ENCODE measurements at places on chromosomes 16 and 17.
A peak's percentile ranks its signal among the peaks of the same experiment; 100 is the strongest.

DNA sequence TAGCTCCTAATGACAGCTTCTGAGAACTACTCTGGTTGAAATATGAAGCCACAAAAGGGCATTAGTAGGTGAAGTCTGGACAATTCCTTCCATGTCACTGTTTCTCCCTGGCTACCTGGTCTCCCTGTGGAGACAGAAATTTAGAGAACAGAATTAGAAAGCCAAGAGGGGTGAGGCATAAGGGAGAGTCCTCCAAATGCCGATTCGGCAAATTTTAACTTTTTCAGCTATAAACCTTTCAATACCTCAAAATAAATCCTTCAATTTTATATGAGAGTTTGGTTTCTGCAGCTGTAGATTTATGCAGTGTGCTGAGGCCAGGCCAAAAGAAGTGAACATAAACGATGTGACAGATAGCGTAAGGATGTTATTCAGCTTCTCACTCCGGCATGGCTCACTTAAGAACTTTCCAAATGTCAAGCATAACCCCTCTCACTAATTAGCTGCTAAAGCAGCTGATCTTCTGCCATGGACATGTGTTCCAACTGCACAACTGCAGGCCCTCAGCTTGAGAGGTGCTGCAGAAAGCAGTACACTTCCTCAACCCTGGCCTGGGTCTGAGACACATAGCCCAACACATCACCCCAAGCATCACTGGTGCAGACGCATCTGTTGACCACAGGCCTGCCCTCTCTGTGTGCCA, 247.9 kb upstream of the SOX9 start:
- no peak for DNase-seq

GRCh38 chr16:72537664-72538063, 365.7 kb upstream of the PMFBP1 start:
- DNase-seq = peak; percentile 24

DNA sequence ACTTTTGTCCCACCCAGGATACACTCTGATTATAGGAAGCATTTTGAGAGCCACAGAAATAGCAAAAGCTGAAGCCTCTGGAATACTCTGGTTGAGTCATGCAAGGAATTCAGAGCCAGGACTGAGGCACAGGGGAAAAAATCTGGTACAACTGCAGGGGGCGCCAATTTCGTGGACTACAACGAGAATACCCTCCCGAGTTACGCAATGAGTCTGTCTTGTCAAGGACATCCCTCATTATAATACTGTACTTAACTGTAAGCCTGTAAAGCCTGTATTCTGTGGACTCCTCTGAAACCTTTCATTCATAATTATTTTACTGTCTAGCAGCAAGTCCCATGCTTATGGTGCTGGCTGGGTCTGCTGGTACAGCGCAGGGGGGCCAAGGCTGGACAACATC, 7.8 kb downstream of the HOXB1 start:
- no peak for DNase-seq

DNA sequence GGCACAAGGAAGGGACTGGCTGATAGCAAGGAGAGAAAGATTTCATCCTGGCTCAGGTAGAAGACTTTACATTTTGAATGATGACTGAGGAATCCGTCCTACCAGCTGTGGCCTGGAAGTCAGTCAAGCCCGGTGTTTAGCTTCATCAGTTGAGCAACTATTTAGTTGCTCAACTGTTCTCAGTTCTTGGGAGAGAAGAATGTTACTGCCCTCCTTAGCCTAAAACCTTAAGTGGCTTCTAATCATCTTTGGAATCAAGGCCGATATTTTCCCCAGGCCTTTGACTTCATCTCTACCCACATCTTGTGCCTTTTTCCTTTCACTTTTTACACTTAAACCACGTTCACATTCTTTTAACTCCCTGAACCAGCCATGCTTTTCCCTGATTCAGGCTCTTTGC, 17.3 kb upstream of the RBL2 start:
- DNase-seq = peak; percentile 86

DNA sequence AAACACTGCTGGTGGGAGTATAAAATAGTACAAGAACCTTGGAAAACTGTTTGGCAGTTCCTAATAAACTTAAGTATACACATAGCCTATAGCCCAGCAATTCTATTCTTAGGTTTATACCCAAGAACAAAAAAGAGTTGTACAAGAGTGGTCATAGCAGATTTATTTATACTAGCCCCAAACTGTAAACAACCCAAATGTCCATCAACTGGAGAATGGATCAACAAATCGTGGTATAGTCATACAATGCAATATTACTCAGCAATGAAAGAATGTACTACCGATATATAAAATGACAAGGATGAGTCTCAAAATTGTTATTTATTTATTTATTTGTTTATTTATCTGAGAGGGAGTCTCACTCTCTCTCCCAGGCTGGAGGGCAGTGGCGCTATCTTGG, 23.1 kb downstream of the GNGT2 start:
- no peak for DNase-seq

- no peak for DNase-seq
Measured at GRCh38 chr17:80311216-80311827, 50.7 kb downstream of the RNF213 start.

GRCh38 chr16:14109077-14109775, 38.1 kb downstream of the MRTFB start:
- DNase-seq = no peak

DNA sequence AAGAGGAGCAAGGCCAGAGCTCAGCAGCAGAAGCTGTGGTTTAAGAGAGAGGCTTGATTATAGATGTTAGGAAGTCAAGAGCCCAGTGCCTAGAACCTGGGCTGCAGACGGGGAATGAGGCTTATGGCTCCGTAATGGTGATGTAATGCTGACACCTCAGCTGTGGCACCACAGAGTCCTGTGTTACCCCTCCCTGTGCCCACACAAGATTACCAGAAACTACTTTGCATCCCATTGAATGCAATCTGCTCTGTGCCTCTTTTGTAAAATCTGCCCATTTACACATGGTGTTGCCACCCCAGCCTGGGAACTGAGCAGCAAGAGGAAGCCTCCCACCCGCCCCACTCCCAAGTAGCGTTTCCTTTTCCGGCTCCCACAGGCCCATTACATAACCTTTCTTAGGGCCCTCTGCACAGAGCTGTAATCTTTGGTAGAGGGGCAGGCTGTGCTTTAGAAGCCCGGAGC, 57.0 kb downstream of the PITPNC1 start:
- DNase-seq = peak; percentile 7

- no peak for DNase-seq
Measured at GRCh38 chr17:6011206-6011605, 59.0 kb upstream of the WSCD1 start.

DNA sequence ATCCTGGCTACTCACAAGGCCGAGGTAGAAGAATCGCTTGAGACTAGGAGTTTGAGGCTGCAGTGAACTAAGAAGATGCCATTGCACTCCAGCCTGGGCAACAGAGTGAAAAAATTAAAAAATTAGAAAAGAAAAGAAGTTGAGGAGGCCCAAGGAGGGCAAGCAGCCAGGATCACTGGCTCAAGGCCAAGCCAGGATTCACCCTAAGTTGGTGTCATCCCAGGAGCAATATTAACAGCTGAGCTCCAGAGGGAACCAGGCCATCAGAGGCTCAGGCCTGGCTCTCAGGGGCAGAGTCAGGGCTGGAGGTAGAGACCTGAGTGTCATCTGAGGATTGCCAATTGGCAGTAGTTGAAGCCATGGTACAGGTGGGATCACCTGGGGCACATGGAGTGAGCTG, 20.7 kb downstream of the DRC3 start:
- DNase-seq = no peak

DNA sequence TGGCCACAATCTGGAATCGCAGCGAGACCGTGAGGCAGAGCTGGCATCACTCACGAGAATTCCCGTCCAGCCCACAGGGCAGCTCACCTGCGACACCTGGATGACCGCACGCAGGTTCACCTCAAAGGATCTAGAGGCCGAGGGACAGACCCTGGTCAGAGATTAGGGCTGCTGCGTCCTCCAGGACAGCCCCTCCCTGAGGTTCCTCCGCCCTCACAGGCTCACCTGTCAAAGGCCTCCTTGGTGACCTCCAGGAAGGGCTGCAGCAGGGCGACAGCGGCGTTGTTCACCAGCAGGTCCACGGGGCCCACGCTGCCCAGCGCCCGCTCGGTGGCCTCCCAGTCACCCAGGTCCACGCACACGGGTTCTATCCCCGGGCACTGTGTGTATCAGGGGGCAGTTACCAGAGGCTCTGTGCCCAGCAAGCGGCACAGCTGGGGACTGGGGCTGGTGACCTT, 834 bp downstream of the DCXR start:
- DNase-seq = peak; percentile 40
